ENCODE measurements at places on chromosomes 11 and 22.

DNA sequence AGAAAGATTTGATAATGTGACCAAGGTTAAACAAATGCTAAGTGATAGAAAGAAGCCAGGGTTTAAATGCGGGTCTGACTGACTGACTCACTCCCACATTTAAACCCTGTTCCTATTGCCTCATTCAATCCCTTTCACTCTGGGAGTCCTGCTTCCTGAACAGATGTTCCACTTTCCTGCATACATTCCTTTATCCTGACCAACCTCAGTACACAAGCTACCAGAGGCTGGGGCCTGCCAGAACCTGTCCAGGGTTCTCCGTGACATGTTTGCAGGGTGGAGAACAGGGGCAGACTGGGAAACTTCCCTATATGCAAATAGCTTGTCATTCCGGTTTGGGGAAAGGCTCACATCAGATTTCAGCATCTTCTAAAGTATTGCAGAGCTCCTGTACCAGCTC is 3.0 kb upstream of the ANKK1 start:
- DNase-seq = peak; percentile 98

- no peak for DNase-seq
Observed at GRCh38 chr22:36965696-36966095, 52.3 kb downstream of the CSF2RB start.

- peak; percentile 65 for DNase-seq
Observed at GRCh38 chr11:131674051-131674755, 303.8 kb downstream of the NTM start.

DNA sequence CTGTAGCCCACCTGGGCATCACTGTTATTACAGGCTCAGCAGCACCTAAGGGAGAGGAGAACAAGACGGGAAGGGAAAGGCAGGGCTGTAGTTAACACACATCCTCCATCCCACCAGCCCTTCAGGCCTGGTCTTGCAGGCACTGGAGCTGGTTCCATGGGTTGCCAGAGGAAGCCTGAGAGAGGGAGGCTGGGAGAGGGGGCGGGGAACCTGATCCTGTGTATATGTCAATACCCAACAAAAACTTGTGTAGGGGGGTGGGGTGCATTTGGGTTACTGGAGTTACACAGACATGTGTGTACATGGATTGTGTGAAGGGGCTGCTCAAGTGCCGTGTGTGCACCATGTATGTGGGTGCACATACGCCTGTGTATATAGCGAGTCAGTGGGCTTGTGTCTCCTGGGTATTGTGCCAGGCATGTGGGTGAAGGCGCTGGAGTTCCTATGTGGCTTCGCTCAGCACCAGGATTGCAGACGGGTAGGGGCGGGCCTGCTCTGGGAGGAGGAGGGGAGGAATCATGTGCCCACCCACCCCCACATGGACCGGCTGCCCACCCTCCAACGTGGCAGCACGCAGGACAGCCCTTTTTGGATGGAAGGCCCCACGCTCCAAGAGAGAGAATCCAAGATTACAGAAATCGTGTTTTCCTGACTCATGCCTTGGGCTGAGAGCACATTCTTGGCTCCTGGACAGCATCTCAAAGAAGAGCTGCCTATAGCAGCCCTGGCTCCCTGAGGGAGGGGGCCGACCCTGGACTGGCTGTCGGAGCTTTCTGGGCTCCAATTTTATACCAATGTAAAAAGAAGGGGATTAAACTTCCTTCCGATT is 4.2 kb upstream of the SERPINH1 start:
- DNase-seq = peak; percentile 83

DNA sequence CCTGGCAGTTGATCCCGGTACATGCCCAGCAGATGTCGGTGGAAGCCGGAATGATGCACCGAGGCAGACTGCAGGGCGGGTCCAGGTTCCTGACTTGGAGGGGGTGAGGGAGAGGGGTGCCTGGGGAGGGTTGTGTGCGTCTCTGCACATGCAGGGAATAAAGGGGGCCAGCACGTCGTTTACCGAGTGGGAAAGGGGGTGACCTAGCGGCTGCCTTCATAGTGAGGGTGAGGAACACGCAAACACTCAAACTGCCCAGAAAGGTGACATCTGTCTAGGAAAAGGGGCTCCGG is 801.7 kb downstream of the TBC1D22A start:
- DNase-seq = no peak

- peak; percentile 77 for DNase-seq
Observed at GRCh38 chr11:8033305-8034105, 46.4 kb downstream of the EIF3F start.

DNA sequence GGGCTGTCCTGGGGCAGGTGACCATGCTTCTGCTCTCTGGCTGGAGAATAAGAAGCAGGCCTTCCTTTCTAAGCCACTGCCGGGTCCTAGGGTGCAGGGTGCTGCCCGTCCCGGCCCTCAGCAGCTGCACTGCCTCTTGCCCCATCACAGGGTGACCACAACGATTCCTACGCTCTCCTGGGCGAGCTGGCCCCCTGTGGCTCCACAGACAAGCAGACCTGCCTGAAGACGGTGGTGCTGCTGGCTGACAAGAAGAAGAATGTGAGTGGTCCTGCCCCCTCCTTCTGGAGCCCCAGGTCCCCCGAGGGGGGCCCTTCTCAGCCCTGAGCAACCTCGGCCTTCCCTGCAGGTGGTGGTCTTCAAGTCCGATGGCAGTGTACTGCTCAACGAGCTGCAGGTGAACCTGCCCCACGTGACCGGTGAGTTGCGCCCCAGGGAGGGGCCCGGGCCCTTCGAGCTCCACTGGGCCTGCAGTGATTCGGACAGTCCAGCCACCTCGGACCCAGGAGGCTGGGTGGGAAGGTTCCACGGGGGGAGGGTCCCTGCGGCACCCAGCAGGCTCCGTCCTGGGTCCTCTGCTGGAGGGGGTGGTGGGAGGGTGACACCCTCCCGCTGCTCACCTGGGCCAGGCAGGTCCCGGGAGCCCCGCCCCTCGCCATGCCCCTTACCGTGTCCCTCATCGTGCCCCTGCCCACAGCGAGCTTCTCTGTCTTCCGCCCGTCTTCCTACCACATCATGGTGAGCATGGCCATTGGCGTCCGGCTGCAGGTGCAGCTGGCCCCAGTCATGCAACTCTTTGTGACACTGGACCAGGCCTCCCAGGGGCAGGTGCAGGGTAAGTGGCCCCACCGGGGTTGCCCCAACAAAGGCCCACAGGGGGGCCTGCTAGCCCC is 8.3 kb downstream of the MUC2 start:
- no peak for DNase-seq

DNA sequence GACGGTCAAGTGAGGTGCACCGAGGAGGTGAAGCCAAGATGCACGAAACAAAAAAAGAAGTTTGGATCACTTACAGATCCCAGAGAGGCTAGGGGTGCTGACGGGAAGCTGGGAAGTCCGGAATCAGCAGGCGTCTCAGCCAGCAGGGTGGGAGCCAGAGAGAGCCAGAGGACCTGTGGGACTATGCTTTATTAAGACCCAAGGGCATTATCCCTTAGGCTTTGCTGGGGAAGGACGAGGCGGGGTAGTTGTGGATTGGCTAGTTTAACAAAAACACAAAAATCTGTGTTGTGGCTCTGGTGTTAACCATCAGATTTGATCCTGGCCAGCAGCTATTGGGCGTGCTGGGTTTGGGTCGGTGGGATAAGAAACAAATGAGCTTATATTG is 427.1 kb downstream of the DYNC2H1 start:
- no peak for DNase-seq

DNA sequence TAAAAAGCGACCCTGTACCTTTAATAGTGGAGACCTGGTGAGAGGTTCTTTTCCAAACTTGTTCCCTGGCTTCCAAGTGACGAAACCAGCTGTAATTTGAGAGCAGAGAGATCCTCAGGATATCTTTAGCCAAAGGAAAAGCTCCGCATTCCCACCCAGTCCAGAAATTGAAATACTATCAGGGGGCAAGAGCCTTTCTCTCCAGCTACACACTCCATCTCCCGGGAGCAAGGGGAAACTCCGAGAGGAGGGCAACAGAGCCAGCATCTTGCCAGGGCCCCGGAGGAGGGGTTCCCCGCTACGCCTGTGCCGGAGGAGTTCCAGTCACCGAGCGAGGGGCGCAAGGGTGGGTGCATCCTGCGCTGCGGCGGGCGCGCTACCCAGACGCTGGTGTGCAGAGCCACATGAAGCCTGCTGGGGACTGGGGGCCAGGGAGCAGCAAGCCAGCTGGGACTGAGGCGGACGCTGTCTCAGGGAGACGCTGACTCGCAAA is at the start of gene FIBIN:
Gene FIBIN (plus strand): TSS at position 148 of the 493 bp plus-strand sequence. CDS start 415 bp downstream, outside the sequence.
- DNase-seq = peak; percentile 60

DNA sequence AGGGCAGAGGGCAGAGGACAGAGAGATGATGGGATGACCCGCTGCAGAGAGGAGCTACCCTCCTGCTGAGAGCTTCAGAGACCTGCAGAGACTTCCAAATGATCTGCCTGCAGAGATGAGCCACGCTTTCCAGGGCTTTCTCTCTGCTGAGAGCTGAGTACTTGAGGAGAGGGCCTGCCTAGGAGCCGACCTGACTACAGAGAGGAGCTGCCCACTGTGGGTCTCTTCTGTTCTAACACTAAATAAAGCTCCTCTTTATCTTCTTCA is 45.9 kb upstream of the SC5D start:
- DNase-seq = no peak

- peak; percentile 32 for DNase-seq
Observed at GRCh38 chr11:116852261-116853031, 15.0 kb upstream of the APOA1 start.

GRCh38 chr22:29216873-29217666 is 11.4 kb downstream of the EMID1 start:
- no peak for DNase-seq

DNA sequence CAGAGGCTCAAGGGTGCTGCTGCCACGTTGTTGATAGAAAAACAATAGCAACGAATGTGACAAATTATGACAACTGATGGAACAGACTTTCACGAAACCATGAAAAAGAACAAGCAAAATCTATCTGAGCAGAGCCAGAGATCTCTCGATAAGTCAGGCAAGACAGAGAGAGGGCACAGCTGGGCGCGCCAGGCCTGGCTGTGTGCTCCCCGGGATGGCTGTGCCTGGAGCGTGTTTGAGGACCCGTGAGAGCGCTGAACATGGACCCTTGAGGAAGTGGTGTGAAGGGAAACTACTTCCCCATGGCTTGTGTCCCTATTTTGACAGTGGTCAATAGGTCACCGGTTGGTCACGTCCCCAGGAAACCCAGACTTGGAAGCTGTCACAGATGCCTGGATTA is 83.1 kb upstream of the FGF3 start:
- no peak for DNase-seq

DNA sequence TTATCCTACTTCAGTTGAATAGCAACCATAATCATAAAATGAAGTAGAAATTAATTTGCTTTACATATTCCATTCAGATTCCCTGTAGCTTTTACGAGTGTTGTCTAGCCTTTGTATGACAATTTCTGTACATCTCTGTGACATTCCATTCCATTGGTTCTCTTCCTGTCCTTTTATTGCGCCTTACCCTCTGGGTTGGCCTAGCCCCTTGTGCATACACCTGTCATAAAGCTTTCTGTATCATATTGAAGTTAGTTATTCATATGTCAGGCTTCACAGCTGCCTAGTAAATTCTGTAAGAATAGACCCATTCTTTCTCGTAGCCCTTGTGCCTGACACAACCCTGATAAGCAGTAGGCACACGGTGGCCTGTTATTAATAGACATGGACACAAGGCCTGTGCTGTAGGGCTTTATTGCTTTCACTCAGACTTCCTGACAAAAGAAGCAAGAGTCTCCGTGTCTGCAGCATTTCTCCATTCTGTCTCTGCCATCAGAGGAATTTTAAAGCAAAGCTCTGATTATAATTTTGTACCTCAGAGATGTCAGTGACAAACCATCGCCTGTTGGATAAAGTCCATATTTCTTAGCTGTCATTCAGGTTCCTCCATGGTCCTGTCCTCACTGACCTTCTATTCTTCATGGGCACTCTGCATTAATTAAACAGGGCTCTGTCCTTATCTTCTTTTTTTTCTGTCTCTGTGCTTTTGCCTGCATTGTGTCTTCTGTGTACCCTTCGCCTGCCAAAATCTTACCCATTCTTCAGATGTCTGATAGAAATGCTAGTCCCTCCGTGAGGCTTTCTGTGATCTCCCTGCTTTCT is 49.4 kb downstream of the BID start:
- DNase-seq = no peak

DNA sequence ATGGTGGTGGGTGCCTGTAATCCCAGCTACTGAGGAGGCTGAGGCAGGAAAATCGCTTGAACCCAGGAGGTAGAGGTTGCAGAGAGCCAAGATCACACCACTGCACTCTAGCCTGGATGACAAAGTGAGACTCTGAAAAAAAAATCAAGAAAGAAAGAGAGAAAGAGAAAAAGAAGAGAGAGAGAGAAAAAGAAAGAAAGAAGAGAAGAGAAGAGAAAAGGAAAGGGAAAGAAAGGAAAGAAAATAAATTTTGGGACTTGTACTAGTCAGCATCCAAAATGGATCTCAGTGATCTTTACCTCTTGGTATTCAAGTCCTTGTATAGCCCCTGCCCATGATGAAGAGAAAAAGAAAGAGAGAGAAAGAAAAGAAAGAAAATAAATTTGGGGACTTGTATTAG is 22.2 kb upstream of the PICALM start:
- DNase-seq = no peak

DNA sequence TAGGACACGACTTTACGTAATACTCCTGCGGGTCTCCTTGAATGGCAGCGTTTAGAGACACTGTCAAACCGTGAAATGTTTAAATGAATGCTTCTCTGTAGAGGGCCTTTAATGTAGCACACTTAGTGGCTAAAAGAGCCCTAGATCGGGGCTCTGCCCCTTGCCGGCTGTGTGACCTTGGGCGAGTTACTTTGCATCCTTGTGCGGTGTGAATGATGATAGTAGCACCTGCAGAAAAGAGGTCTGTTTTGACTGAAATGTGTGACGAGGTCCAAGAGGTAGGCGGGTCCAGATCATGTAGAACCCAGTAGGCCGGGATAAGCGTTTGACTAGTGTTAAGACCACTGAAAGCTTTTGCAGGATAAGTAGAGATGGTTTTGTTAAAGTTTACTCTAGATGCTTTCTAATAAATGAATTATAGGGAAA is 866 bp downstream of the MED17 start:
- no peak for DNase-seq

- no peak for DNase-seq
Observed at GRCh38 chr22:45529971-45530575, 27.4 kb downstream of the FBLN1 start.

DNA sequence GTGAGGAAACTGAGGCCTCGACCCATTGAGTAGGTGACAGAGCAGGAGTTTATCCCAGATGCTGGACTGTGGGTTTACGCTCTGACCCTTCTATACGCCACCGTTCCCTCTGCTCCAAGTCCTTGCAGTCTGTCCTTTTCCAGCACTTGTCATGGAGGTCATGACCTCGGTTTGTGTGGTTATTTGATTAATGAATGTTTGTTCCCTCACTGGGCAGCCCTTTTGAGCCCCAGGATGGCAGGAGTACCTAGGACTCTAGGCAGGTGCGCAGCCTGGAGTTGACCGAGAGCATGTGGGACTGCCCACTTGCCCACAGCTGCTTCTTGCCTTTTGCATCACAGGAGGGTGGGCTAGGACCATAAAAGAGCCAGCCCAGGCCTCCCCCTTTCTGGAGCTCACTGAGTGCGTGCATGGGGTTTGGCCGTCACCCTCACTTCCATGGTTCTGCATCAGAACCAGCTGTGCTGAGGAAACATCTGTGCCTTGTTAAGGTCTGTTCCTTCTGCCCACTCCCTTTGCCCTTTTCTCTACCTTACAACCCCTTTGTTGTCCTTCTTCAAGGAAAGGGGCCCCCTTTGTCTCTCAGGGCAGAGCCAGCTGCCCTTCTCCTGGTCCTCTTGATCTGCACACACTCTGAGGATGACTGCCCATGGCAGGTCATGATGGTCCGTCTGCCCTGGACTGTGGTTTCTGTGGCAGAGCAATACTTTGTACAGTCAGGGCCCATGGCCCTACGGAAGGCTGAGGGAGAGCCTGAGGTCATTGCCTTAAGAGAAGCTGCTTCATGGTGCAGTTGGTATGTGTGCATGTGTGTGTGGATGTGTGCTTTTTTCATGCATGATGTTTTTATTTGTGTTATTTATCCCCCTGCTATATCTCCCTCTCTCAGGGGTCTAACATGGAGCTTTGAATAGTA is 38.2 kb downstream of the BMAL1 start:
- no peak for DNase-seq
